ENCODE measurements at places on chromosomes 3 and 15.
A peak's percentile ranks its signal among the peaks of the same experiment; 100 is the strongest.

GRCh38 chr15:75884041-75884440 is 19.6 kb upstream of the FBXO22 start:
- no peak for DNase-seq

- DNase-seq: peak; percentile 57
Observed at GRCh38 chr15:98927022-98927421, 80.6 kb downstream of the PGPEP1L start.

- DNase-seq: no peak
Observed at GRCh38 chr3:168989396-168989795, 674.1 kb downstream of the MECOM start.

DNA sequence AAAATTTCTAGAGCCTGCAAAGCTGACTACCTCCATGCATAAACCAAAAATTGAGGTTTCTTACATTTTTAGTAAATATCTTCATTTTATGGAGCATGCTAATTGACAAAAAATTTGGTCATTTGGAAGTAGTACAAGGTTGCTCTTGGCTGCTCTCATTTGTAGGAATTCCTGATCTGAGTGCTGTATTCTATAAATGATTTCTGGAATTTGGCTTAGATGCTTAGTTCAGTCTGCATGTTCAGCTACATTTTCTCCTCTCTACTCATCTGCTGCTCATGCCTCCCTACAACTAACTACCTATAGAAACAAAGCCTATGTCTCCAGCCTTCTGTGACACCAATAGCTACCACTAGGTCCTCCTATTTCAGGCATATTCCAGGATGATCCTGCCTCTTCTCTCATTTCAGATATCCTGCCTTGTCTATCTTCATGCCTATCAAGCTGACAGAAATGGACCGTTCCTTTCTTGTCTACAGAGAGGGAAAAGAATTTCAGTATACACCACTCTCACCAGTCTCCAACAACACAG is 901.1 kb downstream of the TBL1XR1 start:
- DNase-seq: no peak

All from skin of body (tissue), 3 donors.